Breast epithelium (tissue), 4 donors: ENCODE measurements at places on chromosomes 1 and 21. TPM values are rescaled to one million over a fixed set of nuclear protein-coding genes. Genes with fewer than 3 reads are reported as not detected.
A peak's percentile ranks its signal among the peaks of the same experiment; 100 is the strongest.

- no peak overlapping the region for H3K27ac ChIP-seq
- H3K4me3 ChIP-seq, result no peak overlapping the region
- H3K27me3 ChIP-seq, result no peaks in the 10 kb centered on the region
- no peaks in the 10 kb centered on the region for H3K4me1 ChIP-seq
- H3K36me3 ChIP-seq, result no peaks in the 10 kb centered on the region
- no peak for DNase-seq
Observed at GRCh38 chr1:175673371-175674150, 69.8 kb downstream of the TNR start.

- no peak overlapping the region for H3K4me3 ChIP-seq
- H3K27me3 ChIP-seq, result no peaks in the 10 kb centered on the region
- no peak overlapping the region for H3K27ac ChIP-seq
- no peaks in the 10 kb centered on the region for H3K4me1 ChIP-seq
- DNase-seq, result no peak
Observed at GRCh38 chr1:245046769-245047168, 108.0 kb upstream of the KIF26B start.

- no peak overlapping the region for H3K4me3 ChIP-seq
- no peaks in the 10 kb centered on the region for H3K36me3 ChIP-seq
- H3K27me3 ChIP-seq, result no peaks in the 10 kb centered on the region
- no peak for DNase-seq
- no peak overlapping the region for H3K27ac ChIP-seq
Observed at GRCh38 chr1:25912076-25912831, 6.0 kb upstream of the STMN1 start.

- peak overlapping the region; percentile 63 for H3K27ac ChIP-seq
- no peak overlapping the region for H3K4me3 ChIP-seq
- peaks cover 11% of the 10 kb centered on the region for H3K4me1 ChIP-seq
Observed at GRCh38 chr1:42318601-42319000, 16.4 kb downstream of the FOXJ3 start.

DNA sequence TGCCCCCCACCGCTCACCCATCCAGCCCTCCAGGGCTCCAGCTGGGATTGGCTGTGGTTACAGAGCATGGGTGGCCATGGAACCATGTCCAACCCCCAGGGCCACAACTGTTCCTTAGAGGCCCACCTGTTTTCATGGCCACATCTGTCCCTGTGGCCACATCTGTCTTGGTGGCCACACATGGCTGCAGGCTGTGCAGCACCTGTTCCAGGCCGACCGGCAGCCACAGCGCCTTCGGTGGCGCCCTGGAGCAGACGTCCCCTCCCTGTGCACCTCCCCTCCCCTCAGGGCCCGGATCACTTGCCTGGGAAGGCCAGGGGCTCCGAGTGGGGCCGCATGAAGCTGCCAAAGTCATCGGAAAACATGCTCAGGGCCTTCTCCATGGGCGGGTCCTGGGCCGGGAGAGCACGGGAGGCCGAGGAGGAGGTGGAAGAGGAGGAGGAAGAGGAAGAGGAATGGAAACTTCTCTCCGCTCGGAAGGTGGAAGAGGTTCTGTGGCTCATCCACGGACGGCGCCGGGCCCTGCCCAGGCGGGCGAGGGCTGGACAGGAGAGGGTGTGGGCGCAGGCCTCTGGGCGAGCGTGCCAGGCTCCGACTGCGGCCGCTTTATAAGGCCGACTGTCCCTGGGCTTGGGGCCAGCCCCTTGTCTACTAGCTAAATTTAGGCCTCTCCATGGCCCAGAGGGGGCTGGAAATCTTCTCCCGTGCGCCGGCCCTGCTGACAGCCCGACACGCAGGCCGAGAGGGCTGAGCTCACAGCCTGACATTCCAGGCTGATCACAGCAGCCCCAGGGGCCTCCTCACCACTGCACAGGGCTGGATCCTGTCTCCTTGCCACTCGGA, at the start of gene HSPB7:
HSPB7 (minus strand) TSS at position 583 of the 843 bp plus-strand sequence; CDS start at position 503, 80 bp downstream.
- H3K27me3 ChIP-seq, result no peaks in the 10 kb centered on the region
- peak within 1 kb of the TSS; percentile 17 for H3K4me3 ChIP-seq
- H3K4me1 ChIP-seq, result peaks cover 9% of the 10 kb centered on the region
- H3K27ac ChIP-seq, result peak within 1 kb of the TSS; percentile 90
- DNase-seq, result no peak
- no peaks in the 10 kb centered on the region for H3K36me3 ChIP-seq

DNA sequence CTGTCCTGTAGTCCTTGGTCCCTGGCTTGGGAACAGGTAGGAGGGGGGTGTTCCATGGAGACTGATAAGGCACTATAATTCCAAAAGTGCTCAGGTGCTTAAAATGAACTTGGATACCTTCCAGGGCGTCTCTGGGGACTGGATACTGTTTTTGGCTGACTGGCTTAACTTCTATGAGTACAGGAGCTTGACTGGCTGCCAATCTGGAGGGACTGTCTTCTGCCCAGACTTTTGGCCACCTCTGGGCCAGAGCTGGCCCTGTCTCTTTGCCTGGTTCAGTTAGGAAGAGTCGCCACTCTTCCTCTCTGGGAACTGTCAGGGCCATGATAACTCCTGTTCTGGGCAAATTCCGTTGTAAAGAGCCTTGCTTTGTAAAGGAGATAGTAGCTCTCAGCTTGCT, 407.0 kb downstream of the TGFB2 start:
- no peak for DNase-seq
- H3K4me1 ChIP-seq, result no peaks in the 10 kb centered on the region
- no peaks in the 10 kb centered on the region for H3K36me3 ChIP-seq
- no peaks in the 10 kb centered on the region for H3K27me3 ChIP-seq
- H3K4me3 ChIP-seq, result no peak overlapping the region

- H3K36me3 ChIP-seq, result no peaks in the 10 kb centered on the region
- H3K27ac ChIP-seq, result no peak overlapping the region
- no peaks in the 10 kb centered on the region for H3K27me3 ChIP-seq
- no peak overlapping the region for H3K4me3 ChIP-seq
Observed at GRCh38 chr1:209456878-209457277, 126.6 kb upstream of the CAMK1G start.

- no peak for DNase-seq
- no peaks in the 10 kb centered on the region for H3K36me3 ChIP-seq
- no peaks in the 10 kb centered on the region for H3K27me3 ChIP-seq
- H3K4me3 ChIP-seq, result no peak overlapping the region
- no peak overlapping the region for H3K27ac ChIP-seq
- H3K4me1 ChIP-seq, result no peaks in the 10 kb centered on the region
Observed at GRCh38 chr1:15289251-15289651, 42.2 kb downstream of the FHAD1 start.

DNA sequence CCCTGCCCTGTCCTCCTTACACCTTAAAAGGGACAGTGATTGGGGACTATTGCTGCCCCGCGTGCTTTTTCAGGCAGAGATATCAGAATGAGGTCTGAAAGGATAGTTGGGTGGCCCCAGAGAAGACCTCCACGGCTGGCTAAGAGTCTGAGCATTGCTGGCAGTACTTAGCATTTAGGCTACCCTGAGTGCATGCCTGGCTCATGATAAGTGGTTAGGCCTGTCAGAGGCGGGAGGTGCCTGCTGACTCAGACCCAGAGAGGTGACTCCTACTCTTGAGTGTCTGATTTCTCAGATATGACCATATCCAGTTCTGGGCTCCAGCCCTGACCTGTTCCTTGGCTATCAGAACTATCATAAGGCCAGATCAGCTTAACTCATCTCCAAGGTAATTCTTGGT, 213.7 kb downstream of the PBX1 start:
- peaks cover 10% of the 10 kb centered on the region for H3K4me1 ChIP-seq
- no peaks in the 10 kb centered on the region for H3K36me3 ChIP-seq
- DNase-seq, result no peak
- H3K27me3 ChIP-seq, result no peaks in the 10 kb centered on the region

- H3K27ac ChIP-seq, result no peak overlapping the region
- H3K4me3 ChIP-seq, result no peak overlapping the region
- DNase-seq, result no peak
- H3K27me3 ChIP-seq, result no peaks in the 10 kb centered on the region
- H3K36me3 ChIP-seq, result no peaks in the 10 kb centered on the region
Observed at GRCh38 chr1:243991650-243992049, 59.4 kb upstream of the ZBTB18 start.

GRCh38 chr1:228906223-228906860, 171.1 kb downstream of the RHOU start:
- no peaks in the 10 kb centered on the region for H3K36me3 ChIP-seq
- no peaks in the 10 kb centered on the region for H3K4me1 ChIP-seq
- no peak overlapping the region for H3K4me3 ChIP-seq
- DNase-seq, result no peak
- no peaks in the 10 kb centered on the region for H3K27me3 ChIP-seq

GRCh38 chr1:17465228-17465627, 25.8 kb upstream of the RCC2 start:
- no peak for DNase-seq
- no peak overlapping the region for H3K27ac ChIP-seq
- H3K36me3 ChIP-seq, result no peaks in the 10 kb centered on the region
- no peak overlapping the region for H3K4me3 ChIP-seq

- no peak for DNase-seq
- H3K27ac ChIP-seq, result no peak overlapping the region
- H3K4me3 ChIP-seq, result no peak overlapping the region
- no peaks in the 10 kb centered on the region for H3K4me1 ChIP-seq
- no peaks in the 10 kb centered on the region for H3K27me3 ChIP-seq
Observed at GRCh38 chr21:26717146-26717739, 128.0 kb downstream of the ADAMTS1 start.

- no peaks in the 10 kb centered on the region for H3K27me3 ChIP-seq
- no peaks in the 10 kb centered on the region for H3K36me3 ChIP-seq
- no peaks in the 10 kb centered on the region for H3K4me1 ChIP-seq
Observed at GRCh38 chr1:68473060-68473459, 23.3 kb upstream of the RPE65 start.

The GPR89B gene
- total RNA-seq, result 26.5 TPM

The VTCN1 gene
- 52.1 TPM for total RNA-seq

The OR2M4 gene
- total RNA-seq, result under 0.01 TPM

The IL12RB2 gene
- total RNA-seq, result 0.59 TPM

The RYR2 gene
- 0.33 TPM for total RNA-seq
